ENCODE measurements at places on chromosomes 1 and 21. TPM values are rescaled to one million over a fixed set of nuclear protein-coding genes. Genes with fewer than 3 reads are reported as not detected.

DNA sequence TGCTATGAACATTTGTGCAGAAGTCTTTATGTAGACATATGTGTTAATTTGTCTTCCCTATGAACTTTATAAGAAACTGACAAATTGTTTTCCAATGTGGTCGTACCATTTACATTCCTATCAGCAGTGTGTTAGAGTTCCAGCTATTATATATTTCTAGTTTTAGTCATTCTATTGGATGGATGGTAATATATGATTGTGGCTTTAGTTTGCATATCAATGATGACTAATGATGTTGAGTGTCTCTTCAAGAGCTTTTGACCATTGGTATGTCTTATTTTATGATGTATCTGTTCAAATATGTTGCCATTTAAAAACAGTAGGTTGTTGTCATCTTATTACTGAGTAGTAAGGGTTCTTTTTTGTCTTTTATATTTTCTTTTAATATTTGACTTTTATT is 16.2 kb upstream of the ZNF326 start:
- H3K27ac ChIP-seq = no peak overlapping the region
- DNase-seq = no peak
- H3K4me3 ChIP-seq = no peak overlapping the region
- H3K36me3 ChIP-seq = no peaks in the 10 kb centered on the region
- peaks cover 6% of the 10 kb centered on the region for H3K4me1 ChIP-seq
- H3K27me3 ChIP-seq = no peaks in the 10 kb centered on the region

GRCh38 chr1:232899839-232900238 is 50.6 kb upstream of the NTPCR start:
- H3K27ac ChIP-seq = no peak overlapping the region
- no peaks in the 10 kb centered on the region for H3K4me1 ChIP-seq
- no peak for DNase-seq
- H3K36me3 ChIP-seq = no peaks in the 10 kb centered on the region
- no peaks in the 10 kb centered on the region for H3K27me3 ChIP-seq

GRCh38 chr1:178086294-178086693 is 7.6 kb upstream of the RASAL2 start:
- H3K4me1 ChIP-seq = no peaks in the 10 kb centered on the region
- H3K27ac ChIP-seq = no peak overlapping the region
- no peaks in the 10 kb centered on the region for H3K36me3 ChIP-seq
- H3K27me3 ChIP-seq = peaks cover 3% of the 10 kb centered on the region

DNA sequence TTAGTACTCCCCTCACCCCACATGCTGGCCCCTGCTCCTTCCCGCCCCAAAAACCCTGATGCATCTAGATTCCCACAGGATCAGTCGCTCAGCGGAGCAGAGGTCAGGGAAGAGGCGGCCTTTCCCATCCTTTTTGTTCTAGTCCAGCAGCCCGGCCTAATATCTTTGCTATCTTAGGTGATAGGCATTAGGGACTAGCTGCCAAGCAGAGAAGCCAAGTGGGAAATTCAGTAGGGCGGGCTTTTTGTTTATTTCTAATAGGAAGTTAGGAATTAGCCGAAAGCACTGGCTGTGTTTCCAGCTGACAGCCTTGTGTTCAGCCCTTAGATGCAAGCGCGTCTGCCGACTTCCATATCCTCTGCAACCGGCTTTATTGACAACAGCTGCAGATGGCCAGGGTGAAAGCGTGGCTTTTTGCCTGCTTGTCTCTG is 59.0 kb upstream of the BCAR3 start:
- H3K27ac ChIP-seq = no peak overlapping the region
- H3K27me3 ChIP-seq = no peaks in the 10 kb centered on the region
- H3K4me3 ChIP-seq = no peak overlapping the region
- H3K4me1 ChIP-seq = peaks cover 13% of the 10 kb centered on the region
- DNase-seq = no peak

- H3K27me3 ChIP-seq = no peaks in the 10 kb centered on the region
- DNase-seq = no peak
- H3K4me3 ChIP-seq = no peak overlapping the region
- no peak overlapping the region for H3K27ac ChIP-seq
- H3K4me1 ChIP-seq = no peaks in the 10 kb centered on the region
Observed at GRCh38 chr1:226233293-226233692, 9.8 kb downstream of the MIXL1 start.

GRCh38 chr1:109730666-109731065 is 10.2 kb downstream of the GSTM3 start:
- no peak for DNase-seq
- H3K36me3 ChIP-seq = no peaks in the 10 kb centered on the region
- H3K4me3 ChIP-seq = no peak overlapping the region
- no peaks in the 10 kb centered on the region for H3K27me3 ChIP-seq

DNA sequence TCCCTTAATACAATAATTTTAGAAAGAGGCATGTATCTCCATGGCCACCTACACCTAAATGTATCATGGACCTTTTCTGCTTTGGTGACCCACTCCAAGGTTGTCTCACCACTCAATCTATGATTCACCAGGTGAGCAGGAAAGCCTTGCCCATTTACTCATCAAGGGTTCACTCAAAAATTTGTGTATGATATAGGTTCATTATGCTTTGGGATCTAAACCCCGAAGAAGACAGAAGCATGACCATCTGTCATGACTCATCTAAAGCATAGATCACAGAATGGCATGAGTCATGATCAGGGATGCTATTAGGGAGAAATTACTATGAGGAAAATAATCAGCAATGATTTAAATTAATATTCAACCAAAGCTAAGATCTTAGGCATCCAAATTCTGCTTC is 38.5 kb downstream of the PYHIN1 start:
- H3K4me3 ChIP-seq = no peak overlapping the region
- no peaks in the 10 kb centered on the region for H3K27me3 ChIP-seq
- no peaks in the 10 kb centered on the region for H3K4me1 ChIP-seq
- DNase-seq = no peak

DNA sequence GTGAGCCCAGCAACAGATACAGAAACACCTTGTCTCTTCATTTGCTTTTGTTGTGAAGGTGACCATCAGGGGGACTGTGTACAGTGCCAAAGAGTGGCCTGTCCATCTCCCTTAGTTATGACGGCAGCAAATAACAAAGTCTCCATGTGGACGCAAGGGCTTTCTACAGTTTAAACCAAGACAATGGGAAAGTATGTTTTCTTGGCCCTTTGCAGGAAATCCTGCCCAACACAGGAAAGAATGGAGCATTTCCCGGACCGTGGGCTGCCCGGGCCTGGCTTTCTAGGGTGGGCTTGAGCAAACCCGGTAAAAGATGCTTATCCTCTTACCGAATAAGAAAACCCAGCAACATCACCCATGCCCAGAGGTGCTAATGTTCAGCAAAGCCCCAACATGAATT is 87.3 kb downstream of the ZBTB18 start:
- no peak for DNase-seq
- H3K4me1 ChIP-seq = no peaks in the 10 kb centered on the region
- no peaks in the 10 kb centered on the region for H3K36me3 ChIP-seq
- no peaks in the 10 kb centered on the region for H3K27me3 ChIP-seq
- H3K4me3 ChIP-seq = no peak overlapping the region

GRCh38 chr1:234608911-234609690 is 877 bp downstream of the IRF2BP2 start:
- DNase-seq = no peak
- peaks cover 24% of the 10 kb centered on the region for H3K4me1 ChIP-seq
- H3K4me3 ChIP-seq = peak overlapping the region; percentile 91
- H3K36me3 ChIP-seq = peaks cover 5% of the 10 kb centered on the region
- H3K27me3 ChIP-seq = no peaks in the 10 kb centered on the region

GRCh38 chr1:28508435-28508754 is 2.6 kb downstream of the RCC1 start:
- peaks cover 19% of the 10 kb centered on the region for H3K36me3 ChIP-seq
- H3K4me3 ChIP-seq = peak overlapping the region; percentile 84
- peaks cover 10% of the 10 kb centered on the region for H3K4me1 ChIP-seq
- no peaks in the 10 kb centered on the region for H3K27me3 ChIP-seq
- H3K27ac ChIP-seq = peak overlapping the region; percentile 94

GRCh38 chr21:16587141-16587581 is 857.4 kb downstream of the USP25 start:
- no peak overlapping the region for H3K4me3 ChIP-seq
- H3K27ac ChIP-seq = no peak overlapping the region

DNA sequence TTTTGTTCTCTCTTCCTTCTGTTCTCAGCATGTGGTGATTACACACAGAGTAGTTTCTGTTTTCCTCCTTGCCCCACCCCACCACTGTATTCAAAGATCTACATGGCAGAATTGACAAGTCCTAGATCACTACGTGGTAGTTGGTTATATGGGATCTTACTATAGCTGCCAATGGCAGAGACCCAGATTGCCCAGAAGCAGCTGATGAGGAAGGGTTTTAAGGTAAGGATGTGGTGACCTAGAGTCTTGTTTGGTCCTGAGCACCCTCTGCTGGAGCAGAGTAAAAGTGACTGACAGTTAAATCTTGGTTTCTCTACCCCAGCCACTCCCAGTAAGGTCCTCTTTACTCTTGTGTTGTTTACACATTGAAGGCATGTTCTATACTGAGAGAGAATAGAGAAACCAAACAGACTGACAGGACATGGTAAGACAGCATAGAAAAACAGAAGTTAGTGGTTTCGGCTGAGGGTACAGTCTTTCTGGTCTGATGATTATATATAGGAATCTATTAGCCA is 22.8 kb upstream of the STRIP1 start:
- peak overlapping the region; percentile 34 for H3K27ac ChIP-seq
- H3K4me3 ChIP-seq = no peak overlapping the region
- no peaks in the 10 kb centered on the region for H3K27me3 ChIP-seq
- H3K4me1 ChIP-seq = peaks cover 27% of the 10 kb centered on the region

DNA sequence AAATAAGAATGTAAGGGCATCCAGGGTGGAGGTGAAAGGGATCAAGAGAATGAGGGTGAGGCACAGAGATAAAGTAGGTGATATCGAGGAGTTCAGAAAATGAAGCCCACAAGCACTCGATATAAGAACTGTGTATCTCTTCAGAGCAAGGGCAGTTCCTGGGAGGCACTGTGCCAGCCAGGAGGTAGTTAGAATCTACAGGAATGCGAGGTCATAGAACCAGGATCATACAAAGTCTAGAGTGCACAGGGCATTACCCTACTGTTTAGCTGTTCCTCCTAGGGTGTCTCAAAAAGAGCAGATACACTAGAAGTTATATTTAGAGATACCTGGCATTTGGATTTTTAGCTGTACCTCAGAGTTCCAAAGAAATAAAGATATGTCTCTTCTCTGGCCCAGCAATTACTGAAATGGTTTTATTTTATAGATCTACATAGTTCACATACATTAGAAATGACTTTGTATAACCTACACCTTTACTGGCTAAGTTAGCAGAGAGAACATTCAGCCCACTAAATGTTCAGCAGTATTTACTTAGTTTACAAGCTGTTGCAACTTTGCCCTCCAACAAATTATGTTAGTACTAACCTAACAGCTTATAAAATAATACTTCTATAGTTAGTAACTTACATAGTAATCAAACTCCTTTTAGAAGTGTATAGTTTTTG is 1.6 kb downstream of the OVAAL start:
- H3K27ac ChIP-seq = no peak overlapping the region
- no peaks in the 10 kb centered on the region for H3K36me3 ChIP-seq
- no peak overlapping the region for H3K4me3 ChIP-seq
- no peaks in the 10 kb centered on the region for H3K27me3 ChIP-seq

- H3K4me1 ChIP-seq = no peaks in the 10 kb centered on the region
- no peaks in the 10 kb centered on the region for H3K36me3 ChIP-seq
- H3K27me3 ChIP-seq = no peaks in the 10 kb centered on the region
Observed at GRCh38 chr1:185741551-185741950, 7.4 kb downstream of the HMCN1 start.

DNA sequence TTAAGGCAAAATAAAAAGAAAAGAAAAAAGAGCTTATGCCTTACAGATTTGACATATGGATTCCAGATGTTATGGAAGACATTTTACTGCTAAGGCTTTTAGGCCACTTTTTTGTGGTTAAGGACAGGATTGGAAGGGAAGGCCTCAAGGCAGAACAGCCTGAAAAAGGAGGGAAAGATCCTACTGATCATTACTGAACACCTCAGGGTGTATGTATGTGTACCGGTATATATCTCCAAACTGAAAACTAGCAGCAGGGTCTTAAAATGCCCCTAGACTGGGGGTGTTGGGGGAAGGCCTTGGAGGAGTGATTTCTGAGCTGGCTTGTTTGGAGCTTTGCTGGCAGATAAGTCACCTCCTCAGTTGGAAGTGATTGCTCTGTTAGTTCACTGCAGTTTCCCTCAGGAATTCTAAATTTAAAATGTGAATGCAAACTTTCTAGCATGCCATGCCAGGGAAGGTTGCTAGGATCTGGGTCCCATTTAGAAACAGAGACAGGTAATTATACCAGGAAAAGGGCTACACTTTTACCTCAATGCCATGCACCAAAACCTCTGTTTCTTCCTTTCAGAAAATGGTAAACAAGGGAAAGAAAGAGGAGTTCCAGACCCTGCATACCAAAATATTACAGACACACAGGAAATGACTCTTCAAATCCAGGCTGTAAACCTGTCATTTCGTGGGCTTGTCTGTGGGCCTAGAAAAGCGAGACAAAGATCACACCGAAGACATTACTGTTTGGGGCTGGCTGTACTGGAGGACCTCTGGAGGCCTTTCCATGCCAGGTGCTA is 15.0 kb downstream of the C1orf52 start:
- no peaks in the 10 kb centered on the region for H3K4me1 ChIP-seq
- H3K27ac ChIP-seq = no peak overlapping the region
- H3K4me3 ChIP-seq = no peak overlapping the region
- no peaks in the 10 kb centered on the region for H3K27me3 ChIP-seq
- H3K36me3 ChIP-seq = no peaks in the 10 kb centered on the region

DNA sequence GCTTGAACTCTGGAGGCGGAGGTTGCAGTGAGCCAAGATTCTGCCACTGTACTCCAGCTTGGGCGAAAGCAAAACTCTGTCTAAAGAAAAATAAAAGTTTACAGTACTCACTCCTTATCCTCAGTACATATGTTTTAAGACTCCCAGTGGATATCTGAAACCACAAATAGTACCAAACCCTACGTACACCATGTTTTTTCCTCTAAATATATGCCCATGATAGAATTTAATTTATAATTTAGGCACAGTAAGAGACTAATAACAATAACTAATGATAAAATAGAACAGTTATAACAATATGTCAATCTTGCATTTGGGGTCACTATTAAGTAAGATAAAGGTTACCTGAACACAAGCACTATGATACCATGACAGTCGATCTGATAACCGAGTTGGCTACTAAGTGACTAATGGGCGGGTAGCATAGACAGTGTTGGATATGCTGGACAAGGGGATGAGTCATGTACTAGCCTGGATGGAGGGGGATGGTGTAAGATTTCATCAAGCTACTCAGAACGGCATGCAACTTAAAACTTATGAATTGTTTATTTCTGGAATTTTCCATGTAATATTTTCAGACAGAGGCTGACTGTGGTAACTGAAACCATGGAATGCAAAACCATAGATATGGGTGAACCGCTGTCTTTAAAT is 43.7 kb downstream of the ST7L start:
- no peak overlapping the region for H3K27ac ChIP-seq
- no peaks in the 10 kb centered on the region for H3K36me3 ChIP-seq
- H3K4me3 ChIP-seq = no peak overlapping the region
- no peak for DNase-seq
- H3K4me1 ChIP-seq = no peaks in the 10 kb centered on the region

SERPINC1 gene
- total RNA-seq = 0.61 TPM

SLC2A5 gene
- total RNA-seq = 32.3 TPM

KRTAP19-3 gene
- total RNA-seq = not detected

RGSL1 gene
- not detected for total RNA-seq

POU3F1 gene
- total RNA-seq = 0.53 TPM

TMEM200B gene
- total RNA-seq = not detected

ORC1 gene
- 24.5 TPM for total RNA-seq

Measured in GM12878 (cell line).